Fibroblast of villous mesenchyme (primary cell): ENCODE measurements at places on chromosomes 13 and 19. TPM values are rescaled to one million over a fixed set of nuclear protein-coding genes. Genes with fewer than 3 reads are reported as not detected.

- no peak for DNase-seq
Measured at GRCh38 chr13:107736170-107736569, 479.2 kb downstream of the LIG4 start.

DNA sequence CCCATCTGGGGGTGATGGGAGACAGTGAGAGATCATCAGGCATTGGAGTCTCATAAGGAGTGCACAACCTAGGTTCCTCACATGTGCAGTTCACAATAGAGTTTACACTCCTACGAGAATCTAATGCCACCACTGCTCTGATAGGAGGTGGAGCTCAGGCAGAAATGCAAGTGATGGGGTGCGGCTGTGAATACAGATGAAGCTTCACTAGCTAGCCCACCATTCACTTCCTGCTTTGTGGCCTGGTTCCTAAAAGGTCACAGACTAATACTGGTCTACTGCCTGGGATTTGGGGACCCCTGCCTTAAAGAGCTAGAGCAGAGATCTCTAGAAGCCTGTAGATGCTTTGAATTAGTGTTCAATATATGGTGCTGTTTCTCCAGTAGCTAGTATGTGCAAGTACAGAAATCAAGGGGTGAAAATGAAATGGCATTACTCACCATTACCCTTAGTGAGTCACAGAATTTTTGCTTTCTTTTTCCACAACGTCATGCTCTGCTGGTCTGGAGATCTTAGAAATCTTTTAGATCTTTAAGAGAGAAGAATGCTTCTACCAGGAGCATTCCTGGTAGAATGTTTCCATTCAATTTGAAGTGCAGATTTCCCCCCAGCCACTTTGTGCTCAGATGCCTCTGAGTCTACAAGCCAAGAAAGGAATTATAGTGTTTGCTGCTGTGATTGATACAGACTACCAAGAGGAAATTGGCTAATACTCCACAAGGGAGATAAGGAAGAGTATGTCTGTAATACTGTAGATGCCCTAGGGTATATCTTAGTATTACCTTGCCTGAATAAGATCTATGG, 2301.2 kb downstream of the PCDH9 start:
- DNase-seq, result peak; percentile 4

- DNase-seq, result no peak
Measured at GRCh38 chr19:47780215-47780551, 1.7 kb downstream of the SELENOW start.

Gene SLC1A6
- total RNA-seq, result not detected in 2 replicates

DNA sequence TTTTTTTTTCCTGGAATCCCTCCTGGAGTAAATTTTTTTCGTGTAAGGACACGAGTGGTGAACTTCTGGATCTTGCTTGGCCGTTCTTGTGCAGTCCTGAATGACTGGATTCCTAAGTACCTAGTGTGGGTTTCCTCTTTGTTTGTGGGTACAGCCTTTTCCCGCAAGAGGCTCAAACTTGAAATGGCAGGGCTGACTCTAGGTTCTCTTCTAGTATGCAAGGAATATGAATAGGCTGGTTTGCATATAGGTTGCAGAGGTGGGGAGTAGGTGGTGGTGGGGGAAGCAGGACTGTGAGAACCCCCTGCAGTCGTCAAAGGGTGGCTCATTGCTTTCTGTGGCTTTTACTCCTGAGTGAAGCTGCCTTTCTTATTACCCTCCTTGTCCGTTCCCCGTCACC, 13.6 kb downstream of the UBAC2 start:
- DNase-seq, result no peak

GRCh38 chr19:38869836-38870607, 8.1 kb downstream of the RINL start:
- DNase-seq, result peak; percentile 72

DNA sequence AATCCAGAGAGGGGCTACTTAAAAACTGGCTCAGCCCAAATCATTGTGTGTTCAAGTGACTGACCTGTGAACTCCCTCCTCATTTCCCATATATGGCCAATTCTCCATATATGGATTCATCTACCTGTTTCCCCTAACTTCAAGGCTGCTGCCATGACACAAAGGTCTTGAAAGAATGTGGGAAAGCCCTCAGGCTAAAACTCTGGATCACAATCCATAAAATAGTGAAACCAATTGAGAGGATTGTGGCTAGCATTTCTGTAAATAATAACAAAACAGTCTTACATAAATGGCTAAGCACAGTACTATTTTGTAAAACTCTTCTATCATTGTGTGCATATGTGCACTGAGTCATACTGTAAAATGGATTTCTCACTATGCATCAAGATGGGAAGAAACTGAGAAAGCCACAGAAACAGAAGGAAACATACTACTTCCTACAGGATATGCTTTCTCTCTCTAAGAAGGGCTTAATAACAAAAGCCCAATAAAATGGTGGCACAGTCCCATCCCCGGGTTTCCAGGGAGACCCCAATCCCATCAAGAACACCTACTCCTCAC, 80.5 kb downstream of the FOXO1 start:
- peak; percentile 61 for DNase-seq

DNA sequence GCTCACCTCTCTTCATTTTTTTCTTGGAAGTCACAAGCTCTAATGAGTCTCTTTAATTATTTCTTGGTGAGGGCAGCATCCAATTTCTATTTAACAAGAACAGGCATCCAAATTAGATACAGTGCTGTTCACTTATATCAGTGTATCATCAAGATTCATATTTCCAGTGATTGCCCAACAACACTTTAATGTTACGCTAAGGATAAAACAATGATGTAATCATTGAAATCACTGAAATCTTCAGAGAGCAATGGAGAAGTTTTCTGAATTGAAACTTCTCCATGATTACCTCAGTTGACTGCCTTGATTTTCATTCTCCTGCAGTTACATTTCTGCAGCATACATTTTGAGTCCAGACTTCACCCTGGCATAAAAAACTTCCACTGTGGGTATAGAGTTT, 17.1 kb upstream of the LRCH1 start:
- DNase-seq, result no peak

GRCh38 chr13:110531671-110532083, 29.8 kb downstream of the RAB20 start:
- DNase-seq, result no peak

DNA sequence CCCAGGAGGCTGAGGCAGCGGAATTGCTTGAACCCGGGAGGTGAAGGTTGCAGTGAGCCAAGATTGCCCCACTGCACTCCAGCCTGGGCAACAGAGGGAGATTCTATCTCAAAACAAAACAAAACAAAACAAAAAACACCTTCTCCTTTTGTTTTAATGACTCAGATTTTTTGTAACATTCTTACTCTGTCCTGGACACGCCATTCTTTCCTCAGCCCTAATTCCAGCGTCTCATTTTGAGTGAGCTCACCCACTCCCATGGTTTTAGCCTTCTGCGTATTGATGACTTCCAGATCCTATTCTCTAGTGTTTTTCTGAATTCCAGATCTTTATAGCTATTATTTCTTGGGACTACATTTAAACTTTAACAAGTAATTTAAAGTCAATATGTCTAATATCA, 326.3 kb downstream of the MYO16 start:
- DNase-seq, result no peak

- DNase-seq, result no peak
Measured at GRCh38 chr19:2359992-2360685, at the start of gene TMPRSS9. Gene TMPRSS9, plus strand, starts transcription at chr19:2360265. Its CDS starts 29,521 bp downstream, at chr19:2389786.

DNA sequence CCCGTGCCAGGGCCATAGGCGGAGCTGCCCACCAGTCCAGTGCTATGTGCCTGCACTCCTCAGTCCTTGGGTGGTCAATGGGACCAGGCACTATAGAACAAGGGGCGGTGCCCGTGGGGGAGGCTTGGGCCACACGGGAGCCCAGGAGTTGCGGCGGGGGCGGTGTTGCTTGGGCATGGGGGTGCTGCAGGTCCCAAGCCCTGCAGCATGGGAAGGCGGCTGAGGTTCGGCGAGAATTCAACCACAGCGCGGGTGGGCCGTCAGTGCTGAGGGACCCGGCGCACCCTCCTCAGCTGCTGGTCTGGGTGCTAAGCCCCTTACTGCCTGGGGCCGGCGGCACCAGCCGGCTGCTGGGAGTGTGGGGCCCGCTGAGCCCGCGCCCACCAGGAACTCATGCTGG, 242.2 kb upstream of the SGCG start:
- DNase-seq, result no peak

Gene NLRP9
- not detected in 2 replicates for total RNA-seq

- peak; percentile 69 for DNase-seq
Measured at GRCh38 chr13:21060338-21061028, 903 bp downstream of the LATS2 start.

Gene F7
- not detected in 2 replicates for total RNA-seq

GRCh38 chr13:48801255-48801654, 147.5 kb downstream of the CYSLTR2 start:
- DNase-seq, result peak; percentile 85

- DNase-seq, result peak; percentile 61
Measured at GRCh38 chr13:19810996-19811881, 28.5 kb upstream of the PSPC1 start.

Gene CYP2F1
- not detected in 2 replicates for total RNA-seq

- no peak for DNase-seq
Measured at GRCh38 chr13:44507639-44508038, 68.5 kb downstream of the TSC22D1 start.

GRCh38 chr13:48094404-48094780, 512 bp downstream of the MED4 start:
- DNase-seq, result peak; percentile 26

Gene ARHGEF7
- total RNA-seq, result 40.6 and 52.2 TPM in 2 replicates

GRCh38 chr13:39224671-39225240, 186.5 kb downstream of the NHLRC3 start:
- DNase-seq, result no peak

GRCh38 chr19:30916238-30916637, 433.0 kb downstream of the TSHZ3 start:
- DNase-seq, result no peak

Gene ZNF570
- total RNA-seq, result 7.7 and 11.2 TPM in 2 replicates

GRCh38 chr19:50000841-50001557, 24.2 kb downstream of the VRK3 start:
- DNase-seq, result no peak

DNA sequence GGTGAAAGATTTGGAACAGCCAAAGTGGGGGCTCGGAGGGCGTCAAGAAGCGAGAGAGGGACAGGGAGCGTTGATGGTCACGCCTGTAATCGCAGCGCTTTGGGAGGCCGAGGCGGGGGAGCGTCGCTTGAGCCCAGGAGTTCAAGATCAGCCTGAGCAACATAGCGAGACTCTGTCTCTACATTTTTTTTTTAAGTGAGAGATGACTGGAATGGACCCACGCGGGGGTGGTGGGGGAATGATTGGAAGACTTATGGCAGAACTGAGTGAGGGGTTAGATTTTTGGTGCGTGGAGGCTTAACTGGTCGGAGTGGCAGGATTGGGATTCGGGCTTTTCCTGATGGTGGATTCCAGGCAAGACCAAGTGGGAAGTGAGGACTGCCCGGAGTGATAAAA, 725 bp downstream of the PSMD8 start:
- no peak for DNase-seq

Gene ZNF582
- total RNA-seq, result 2.3 and 2.6 TPM in 2 replicates

Gene HIPK4
- total RNA-seq, result under 0.01 TPM in 2 replicates

Gene IZUMO2
- total RNA-seq, result not detected in 2 replicates

DNA sequence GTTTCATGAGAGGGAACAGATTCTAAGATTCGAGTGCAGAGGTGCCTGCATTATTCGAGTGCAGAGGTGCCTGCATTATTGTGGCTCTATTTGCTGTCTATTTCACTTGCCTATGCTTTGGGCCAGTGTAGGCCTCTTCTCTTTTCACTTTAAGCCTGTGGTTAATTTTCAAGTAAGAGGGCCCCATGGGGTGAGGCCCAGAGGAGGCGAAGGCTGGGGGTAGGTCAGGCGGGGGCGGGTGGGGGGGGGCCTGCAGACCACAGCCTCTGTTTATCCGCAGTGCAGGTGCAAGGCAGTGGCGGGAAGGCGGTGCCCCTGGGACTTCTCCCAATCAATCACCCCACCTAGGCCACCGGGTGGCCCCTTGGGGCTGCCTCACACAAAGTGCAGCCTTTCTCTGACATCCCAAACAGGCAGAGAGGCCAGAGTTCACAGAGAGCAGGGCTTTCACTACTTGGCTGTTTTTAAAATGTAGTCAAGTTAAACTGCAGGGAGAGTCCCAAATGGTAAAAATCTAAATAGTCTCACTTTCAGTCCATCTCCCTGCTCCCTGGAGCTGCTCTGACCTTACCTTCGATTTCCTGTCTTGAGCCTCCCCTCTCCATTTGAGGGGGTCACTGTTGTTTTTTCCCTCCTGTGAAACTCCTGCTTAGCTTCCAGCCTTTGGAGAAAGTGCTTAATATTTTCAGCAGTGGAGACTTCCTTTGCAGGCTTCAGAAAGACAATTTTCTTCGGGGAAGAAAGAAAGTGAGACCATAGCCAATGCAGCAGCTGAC, 249.0 kb downstream of the DLEU7 start:
- no peak for DNase-seq

GRCh38 chr13:113816946-113817859, 46.7 kb downstream of the GAS6 start:
- DNase-seq, result peak; percentile 86

GRCh38 chr13:95834134-95834765, 157.3 kb downstream of the DNAJC3 start:
- peak; percentile 68 for DNase-seq

- DNase-seq, result no peak
Measured at GRCh38 chr13:74910415-74910814, 571.6 kb downstream of the TBC1D4 start.
